NCI-H82 (cell line): ENCODE measurements at places on chromosomes 6 and 20.

GRCh38 chr6:117346142-117346930 lies 79.4 kb downstream of the ROS1 start:
- DNase-seq = peak; percentile 31

DNA sequence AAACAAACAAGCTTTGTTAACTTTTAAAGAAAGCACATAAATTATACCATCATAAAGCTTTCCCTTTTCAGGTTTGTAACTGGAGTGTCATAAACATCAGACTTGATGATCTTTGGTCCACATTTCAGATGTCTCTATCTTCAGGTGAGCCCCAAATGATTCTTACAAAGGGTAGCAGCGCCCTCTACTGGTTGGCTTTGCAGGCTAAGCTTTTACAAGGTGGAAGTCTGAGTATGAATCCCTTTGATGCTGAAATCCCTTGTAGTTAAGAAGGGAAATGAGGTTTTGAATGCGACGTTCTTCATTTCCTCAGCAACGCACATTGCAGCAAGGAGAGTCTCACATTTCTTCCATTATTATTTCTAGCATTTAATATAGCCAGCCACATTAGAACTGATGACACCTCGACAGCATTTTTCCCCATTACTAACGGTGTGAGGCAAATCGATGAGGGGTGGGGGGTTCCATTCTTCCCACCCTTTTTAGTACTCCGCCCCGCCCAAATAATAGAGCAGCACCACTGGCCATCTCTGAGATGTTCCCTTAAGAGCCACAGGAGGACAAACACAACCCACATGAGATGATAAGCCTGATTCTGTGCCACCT lies 126.3 kb upstream of the NT5E start:
- peak; percentile 82 for DNase-seq

GRCh38 chr6:27312146-27312949 lies at the start of gene POM121L2:
Gene POM121L2 (minus strand): TSS chr6:27312273. CDS start chr6:27312170, 103 bp downstream.
- peak; percentile 74 for DNase-seq

GRCh38 chr6:69791065-69791471 lies 5.7 kb downstream of the LMBRD1 start:
- DNase-seq = no peak

- DNase-seq = no peak
Measured at GRCh38 chr6:143880412-143880811, 16.1 kb downstream of the ZC2HC1B start.

DNA sequence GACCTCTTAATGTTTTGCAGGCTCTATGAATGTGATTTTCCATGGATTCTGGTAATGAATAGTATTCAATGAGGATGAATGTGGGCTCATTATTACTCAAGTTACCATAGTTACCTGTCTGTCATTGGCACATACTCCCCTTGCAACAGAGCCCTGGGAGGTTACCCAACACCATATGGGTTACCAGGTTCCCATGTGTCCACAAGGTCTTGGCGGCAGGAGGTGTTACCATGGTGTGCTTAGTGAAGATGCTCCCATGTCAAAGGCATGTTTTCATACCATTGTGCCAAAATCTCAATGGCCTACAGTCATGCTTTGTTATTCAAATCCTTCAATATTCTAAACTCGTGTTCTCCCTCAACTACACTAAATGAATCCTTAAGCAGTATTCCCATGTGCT lies 232.5 kb downstream of the HDGFL1 start:
- no peak for DNase-seq

DNA sequence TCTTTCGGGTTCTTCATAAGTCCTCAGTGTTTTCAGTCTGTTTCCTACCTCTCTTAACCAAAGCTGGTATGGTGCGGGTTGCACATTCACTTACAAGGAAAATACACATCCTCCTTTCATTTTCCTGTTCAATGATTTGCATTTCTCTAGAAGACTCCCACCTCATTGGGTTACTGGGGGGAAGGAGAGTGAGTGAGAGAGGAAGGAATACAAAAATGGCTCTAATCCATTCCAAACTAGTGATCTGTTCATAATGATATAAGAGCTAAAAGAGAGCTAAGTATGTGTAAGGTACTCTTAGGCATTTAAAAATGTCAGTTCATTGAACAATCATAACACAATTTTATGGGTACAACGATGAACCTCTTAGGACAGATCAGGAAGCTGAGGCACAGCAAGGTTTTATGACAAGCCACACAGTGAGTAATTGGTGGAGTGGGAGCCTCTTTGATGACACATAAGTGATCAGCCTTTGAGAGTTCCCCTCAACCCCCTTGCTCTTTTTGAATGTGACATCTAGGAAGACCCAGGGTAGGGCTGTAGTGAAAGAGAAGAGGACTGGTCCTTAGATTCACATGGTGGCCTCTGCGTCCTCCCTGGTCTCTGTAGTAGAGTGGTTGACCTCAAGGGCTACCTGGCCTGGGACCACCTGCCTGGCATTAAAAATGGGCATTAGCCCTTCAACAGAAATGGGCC lies 328.4 kb upstream of the SOX4 start:
- no peak for DNase-seq
